ENCODE measurements at places on chromosomes 4 and X. TPM values are rescaled to one million over a fixed set of nuclear protein-coding genes. Genes with fewer than 3 reads are reported as not detected.

The SRPX2 gene
- 19.1 TPM for total RNA-seq

DNA sequence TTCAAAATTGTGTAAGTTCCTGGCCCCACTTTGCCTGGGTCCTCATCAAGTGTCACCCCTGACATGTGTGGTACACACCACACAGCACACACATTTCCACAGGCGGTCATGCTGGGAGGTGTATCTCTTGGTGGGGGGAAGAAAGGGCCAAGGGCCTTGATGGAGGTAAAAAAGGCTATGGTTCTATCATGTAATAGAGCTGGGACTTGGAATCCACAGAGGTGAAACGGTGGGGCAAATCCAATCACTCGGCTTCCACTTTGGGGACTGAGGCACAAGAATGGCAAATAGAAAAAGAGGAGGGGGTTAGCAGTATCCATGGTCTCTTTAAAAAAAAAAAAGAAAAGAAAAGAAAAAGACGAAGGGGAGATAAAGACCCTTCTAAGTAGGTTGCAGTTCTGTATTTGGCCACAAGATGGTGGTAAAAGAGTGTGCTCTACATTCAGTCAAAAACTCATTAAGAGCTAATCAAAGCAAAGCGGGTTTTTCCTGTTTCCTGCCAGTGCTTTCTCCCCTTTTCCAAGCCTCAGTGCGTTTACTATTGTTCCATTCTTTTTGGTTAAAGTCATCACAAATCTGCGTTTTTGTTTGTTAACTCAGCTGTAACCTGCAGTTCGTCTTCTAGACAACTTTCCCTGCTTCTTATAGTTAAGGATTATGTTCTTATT is 37.0 kb upstream of the ATP6AP2 start:
- no peaks in the 10 kb centered on the region for H3K36me3 ChIP-seq
- no peaks in the 10 kb centered on the region for H3K27me3 ChIP-seq
- no peaks in the 10 kb centered on the region for H3K4me1 ChIP-seq
- DNase-seq: peak; percentile 92

DNA sequence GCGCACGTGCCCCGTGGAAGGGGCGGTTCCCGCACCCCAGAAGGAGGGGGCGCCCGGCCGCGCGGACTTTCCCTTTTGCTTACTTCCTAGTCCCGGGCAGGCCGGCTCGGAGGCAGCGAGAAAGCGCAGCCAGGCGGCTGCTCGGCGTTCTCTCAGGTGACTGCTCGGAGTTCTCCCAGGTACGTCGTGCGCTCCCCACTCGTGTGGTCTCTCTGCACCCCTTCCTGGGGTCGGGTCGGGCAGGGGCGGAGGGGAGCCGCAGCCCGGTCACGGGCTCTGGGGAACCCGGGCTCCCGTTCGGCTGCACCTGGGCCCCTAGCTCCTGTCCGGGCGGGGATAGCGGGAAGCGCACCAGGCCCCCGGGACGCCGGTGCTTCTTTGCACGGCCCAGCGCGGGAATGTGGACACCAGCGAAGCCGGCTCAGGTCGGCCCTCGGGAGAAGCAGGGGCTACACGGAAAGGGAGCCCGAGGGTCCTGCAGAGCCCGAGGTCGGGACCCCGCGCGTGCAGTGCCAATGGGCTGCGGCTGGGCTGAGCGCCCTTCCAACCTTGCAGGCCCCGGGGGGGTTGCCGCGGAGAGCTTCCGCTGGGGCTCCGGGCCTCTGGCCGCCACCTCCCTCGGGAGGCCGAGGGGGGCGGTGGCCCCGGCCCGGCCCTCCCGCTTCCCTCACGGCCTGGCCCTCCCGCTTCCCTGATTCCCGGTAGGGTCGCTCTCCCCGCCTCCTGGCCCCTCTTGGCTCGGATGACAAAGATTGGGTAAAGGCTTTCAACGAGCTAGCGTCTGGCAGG is at the start of gene TLR2:
Gene TLR2 (plus strand): TSS at position 99 of the 789 bp plus-strand sequence. CDS start 18,628 bp downstream, outside the sequence.
- peak; percentile 72 for DNase-seq
- H3K27ac ChIP-seq: peak within 1 kb of the TSS; percentile 84
- peak within 1 kb of the TSS; percentile 76 for H3K4me3 ChIP-seq
- peaks cover 12% of the 10 kb centered on the region for H3K36me3 ChIP-seq
- H3K27me3 ChIP-seq: peaks cover 5% of the 10 kb centered on the region

DNA sequence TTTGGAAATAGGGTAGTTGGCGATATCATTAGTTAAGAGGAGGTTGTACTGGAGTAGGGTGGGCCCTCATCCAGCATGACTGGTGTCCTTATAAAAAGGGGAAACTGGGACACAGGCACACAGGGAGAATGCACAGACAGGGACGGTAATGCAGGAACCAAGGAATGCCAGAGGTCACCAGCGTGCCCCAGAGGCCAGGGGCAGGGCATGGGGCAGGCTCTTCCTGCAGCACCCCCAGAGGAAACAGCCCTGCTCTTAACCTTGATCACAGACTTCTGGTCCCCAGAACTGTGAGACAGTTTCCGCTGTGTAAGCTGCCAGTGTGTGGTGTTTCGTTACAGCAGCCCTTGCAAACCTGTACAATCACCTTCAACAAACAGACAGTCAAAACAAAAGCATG is 15.9 kb upstream of the STOX2 start:
- no peak overlapping the region for H3K27ac ChIP-seq
- no peak overlapping the region for H3K4me3 ChIP-seq
- no peak for DNase-seq
- no peaks in the 10 kb centered on the region for H3K27me3 ChIP-seq
- H3K36me3 ChIP-seq: no peaks in the 10 kb centered on the region

GRCh38 chr4:39922399-39922798 is 55.3 kb downstream of the PDS5A start:
- H3K4me1 ChIP-seq: peaks cover 1% of the 10 kb centered on the region
- no peaks in the 10 kb centered on the region for H3K27me3 ChIP-seq
- no peak for DNase-seq
- no peak overlapping the region for H3K4me3 ChIP-seq
- H3K27ac ChIP-seq: no peak overlapping the region
- peaks cover 9% of the 10 kb centered on the region for H3K36me3 ChIP-seq

The CYLC1 gene
- total RNA-seq: not detected

The FGFR3 gene
- 24.8 TPM for total RNA-seq

The UNC5C gene
- total RNA-seq: 6.9 TPM

DNA sequence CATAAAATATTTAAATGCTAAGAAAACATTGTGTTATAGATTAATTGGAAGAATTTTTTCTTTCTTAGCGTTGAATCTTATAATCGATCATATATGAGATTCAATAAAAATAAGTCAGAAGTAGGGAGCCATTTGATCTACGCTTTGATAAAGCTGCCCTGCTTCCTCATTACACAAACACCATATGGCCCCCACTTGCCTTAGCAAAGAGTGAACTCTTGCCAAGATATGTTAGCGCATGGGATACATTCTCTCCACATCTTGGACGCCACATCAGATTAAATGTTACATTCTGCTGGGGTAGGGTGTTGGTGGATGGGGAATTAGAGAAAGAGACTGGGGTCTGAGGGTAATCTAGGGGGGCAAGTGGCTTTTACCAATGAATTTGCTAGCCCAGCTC is 207.7 kb upstream of the MID1 start:
- no peak overlapping the region for H3K27ac ChIP-seq
- no peak for DNase-seq
- H3K36me3 ChIP-seq: no peaks in the 10 kb centered on the region
- peaks cover 24% of the 10 kb centered on the region for H3K27me3 ChIP-seq

The IL2 gene
- not detected for total RNA-seq

- no peaks in the 10 kb centered on the region for H3K27me3 ChIP-seq
- no peaks in the 10 kb centered on the region for H3K36me3 ChIP-seq
- DNase-seq: no peak
Measured at GRCh38 chrX:63747331-63747730, 37.7 kb downstream of the ARHGEF9 start.

DNA sequence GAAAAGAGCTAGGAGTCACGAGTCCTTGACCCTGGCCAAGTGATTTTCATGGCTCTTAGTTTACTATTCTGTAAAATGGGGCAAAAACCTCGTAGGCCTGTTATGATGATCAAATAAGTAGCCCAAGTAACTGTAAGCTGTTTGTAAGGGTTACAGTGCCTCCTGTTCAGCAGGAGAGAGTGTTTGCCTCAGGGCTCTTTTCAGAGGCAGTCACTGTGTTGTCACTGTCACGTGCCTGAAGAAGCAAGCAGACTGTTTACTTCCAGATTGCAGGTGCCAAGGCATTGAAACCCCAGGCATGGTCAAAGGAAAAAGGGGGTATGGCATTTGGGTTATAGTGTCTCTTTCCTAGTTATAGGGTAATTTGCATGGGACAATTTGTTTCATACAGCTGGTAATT is 4.5 kb downstream of the RAB39B start:
- H3K4me3 ChIP-seq: no peak overlapping the region
- no peaks in the 10 kb centered on the region for H3K36me3 ChIP-seq
- DNase-seq: no peak
- no peak overlapping the region for H3K27ac ChIP-seq
- H3K27me3 ChIP-seq: no peaks in the 10 kb centered on the region
- no peaks in the 10 kb centered on the region for H3K4me1 ChIP-seq

- no peak overlapping the region for H3K27ac ChIP-seq
- H3K4me1 ChIP-seq: no peaks in the 10 kb centered on the region
- H3K27me3 ChIP-seq: peaks cover 15% of the 10 kb centered on the region
- H3K4me3 ChIP-seq: no peak overlapping the region
Measured at GRCh38 chrX:11908371-11908770, 150.3 kb downstream of the MSL3 start.

GRCh38 chr4:82436780-82437179 is 6.4 kb downstream of the ENOPH1 start:
- no peaks in the 10 kb centered on the region for H3K27me3 ChIP-seq
- DNase-seq: no peak
- no peak overlapping the region for H3K4me3 ChIP-seq
- no peaks in the 10 kb centered on the region for H3K36me3 ChIP-seq
- no peaks in the 10 kb centered on the region for H3K4me1 ChIP-seq

DNA sequence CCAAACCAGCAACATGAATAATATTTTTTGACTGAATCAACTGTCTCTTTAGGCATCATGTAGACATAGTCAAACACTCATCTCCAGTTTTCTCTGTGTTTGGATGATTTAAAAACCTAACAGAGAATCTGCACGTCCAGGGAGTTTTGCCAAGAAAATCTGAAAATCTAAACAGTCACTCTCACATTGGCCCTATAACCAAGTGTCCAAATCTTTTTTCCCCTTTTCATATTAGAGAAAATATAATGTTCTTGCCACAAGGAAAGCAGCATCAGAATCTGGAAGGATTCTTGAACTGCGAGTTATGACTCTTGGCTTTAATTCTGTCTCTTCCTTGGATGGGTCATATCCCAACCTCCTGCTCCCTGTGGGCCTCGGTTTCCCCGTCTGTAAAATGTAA is 8.8 kb upstream of the CHRDL1 start:
- DNase-seq: peak; percentile 16
- no peaks in the 10 kb centered on the region for H3K36me3 ChIP-seq
- H3K4me1 ChIP-seq: no peaks in the 10 kb centered on the region
- H3K27me3 ChIP-seq: no peaks in the 10 kb centered on the region
- H3K4me3 ChIP-seq: no peak overlapping the region
- no peak overlapping the region for H3K27ac ChIP-seq

- H3K36me3 ChIP-seq: no peaks in the 10 kb centered on the region
- no peaks in the 10 kb centered on the region for H3K4me1 ChIP-seq
- H3K27me3 ChIP-seq: no peaks in the 10 kb centered on the region
Measured at GRCh38 chr4:177681902-177682301, 239.7 kb upstream of the AGA start.

DNA sequence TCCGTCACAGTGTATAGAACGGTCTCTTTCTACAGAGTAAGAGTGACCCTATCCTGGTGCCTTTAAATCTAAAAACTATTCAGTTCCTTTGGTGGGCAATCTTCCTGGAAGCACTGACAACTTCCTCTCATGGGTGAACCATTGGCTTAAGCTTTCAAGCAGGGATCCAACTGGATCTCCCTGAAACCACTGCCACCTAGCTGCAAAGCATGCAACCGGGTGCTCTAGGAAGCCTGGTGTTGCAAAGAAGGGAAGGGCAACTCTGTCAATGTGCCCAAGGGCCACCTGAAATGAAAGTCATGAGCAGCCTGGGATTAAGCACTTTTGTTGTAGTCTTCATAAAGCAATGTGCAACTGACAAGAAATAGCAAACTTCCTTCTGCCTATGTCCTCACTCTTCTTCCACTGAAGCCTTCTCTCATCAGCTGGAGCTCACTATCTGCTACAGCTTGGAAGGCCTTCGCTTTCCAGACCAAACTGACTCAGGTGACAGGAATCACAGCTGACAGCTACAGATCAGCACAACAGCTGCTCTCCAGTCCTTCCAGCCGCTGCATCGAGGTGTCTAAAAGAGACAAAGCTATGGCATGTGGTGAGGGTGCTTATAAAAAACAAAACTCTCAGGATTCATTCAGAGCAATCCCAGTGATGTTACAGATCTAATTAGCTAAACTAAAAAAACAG is 46.1 kb downstream of the SETD7 start:
- no peak for DNase-seq
- H3K4me1 ChIP-seq: no peaks in the 10 kb centered on the region
- H3K27me3 ChIP-seq: no peaks in the 10 kb centered on the region
- peaks cover 25% of the 10 kb centered on the region for H3K36me3 ChIP-seq
- no peak overlapping the region for H3K27ac ChIP-seq
